ENCODE measurements at places on chromosomes 7 and 10.

GRCh38 chr7:132348341-132348740, 227.9 kb downstream of the PLXNA4 start:
- no peak for DNase-seq

GRCh38 chr10:110151467-110151866, 55.9 kb upstream of the MXI1 start:
- no peak for DNase-seq

DNA sequence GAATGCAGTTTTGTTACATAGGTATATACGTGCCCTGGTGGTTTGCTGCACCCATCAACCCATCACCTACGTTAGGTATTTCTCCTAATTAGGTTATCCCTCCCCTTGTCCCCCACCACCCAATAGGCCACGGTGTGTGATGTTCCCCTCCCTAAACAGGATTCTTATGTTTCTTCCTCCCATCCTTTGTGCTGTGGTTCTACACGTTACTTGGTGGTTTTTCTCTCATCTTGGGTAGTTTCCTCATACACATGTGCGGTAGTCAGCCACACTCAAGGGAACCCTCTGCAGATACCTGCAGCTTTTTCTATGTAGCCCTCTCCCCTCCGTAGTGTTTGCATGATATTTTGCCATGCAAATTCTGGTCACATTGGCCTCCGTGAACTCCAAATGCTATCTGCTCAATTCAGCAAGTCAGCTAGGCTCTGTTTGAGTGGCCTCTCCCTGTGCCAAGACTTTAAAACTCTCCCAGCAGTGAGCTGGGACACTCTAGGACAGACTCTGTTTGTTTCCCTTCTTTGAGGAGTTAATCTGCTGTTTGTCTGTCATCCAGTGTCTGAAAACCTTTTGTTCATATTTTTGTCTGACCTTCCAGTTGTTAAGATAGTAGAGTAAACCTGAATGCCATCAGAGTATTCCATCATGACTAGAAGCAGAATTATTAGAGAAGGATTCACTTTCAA, 41.0 kb downstream of the RABGEF1 start:
- no peak for DNase-seq

DNA sequence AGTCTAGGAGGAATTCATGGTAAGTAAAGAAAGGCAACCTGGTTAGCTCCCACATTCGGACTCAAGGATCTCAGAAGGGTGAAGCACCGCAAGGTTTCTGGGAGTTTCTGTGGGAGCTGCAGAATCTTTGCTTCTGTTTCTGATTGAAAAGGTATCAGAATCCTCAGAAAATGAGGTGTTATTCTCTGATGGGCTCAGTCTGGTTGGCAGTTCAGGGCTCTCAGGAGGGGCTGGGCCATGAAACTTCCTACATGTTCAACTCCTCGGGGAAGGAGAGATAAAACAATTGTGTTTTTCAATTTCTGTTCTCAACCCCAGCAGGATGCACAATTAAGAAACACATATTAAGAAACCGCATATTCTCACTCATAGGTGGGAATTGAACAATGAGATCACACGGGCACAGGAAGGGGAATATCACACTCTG, 9.1 kb downstream of the OR2A7 start:
- no peak for DNase-seq

DNA sequence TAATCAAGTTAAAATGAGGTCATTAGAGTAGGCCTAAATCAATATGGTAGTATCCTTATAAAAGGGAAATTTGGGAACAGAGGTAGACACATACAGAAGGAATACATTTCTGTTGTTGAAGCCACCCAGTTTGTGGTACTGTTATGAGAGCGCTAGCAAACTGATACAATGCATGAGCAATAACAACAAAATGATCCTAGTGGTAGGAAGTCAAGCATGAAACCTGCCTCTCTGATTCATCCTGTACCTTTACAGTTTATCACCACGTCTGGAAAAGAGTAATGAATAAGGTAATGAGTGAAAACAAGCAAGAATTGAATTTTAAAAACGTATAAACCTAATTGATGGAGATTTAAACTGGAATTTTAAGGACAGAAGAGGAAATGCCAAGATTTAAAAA, 217.2 kb downstream of the PCLO start:
- DNase-seq: no peak

GRCh38 chr10:129440247-129440646, 26.8 kb upstream of the MGMT start:
- DNase-seq: no peak

DNA sequence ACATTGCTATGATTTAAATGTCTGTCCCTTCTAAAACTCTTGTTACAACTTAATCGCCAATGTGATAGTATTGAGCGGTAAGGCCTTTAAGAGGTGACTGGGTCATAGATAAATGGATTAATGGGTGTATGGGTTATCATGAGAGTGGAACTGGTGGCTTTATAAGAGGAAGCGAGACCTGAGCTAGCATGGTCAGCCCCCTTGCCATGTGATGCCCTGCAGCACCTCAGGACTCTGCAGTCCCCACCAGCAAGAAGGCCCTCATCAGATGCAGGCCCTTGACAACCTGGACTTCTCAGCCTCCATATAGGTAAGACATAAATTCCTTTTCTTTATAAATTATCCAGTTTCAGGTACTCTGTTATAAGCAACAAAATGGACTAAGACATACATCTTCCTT, 15.6 kb downstream of the PARP12 start:
- DNase-seq: no peak

GRCh38 chr7:70693321-70693685, 438.6 kb upstream of the GALNT17 start:
- no peak for DNase-seq

GRCh38 chr7:31284106-31284505, 56.4 kb downstream of the NEUROD6 start:
- no peak for DNase-seq

- no peak for DNase-seq
Measured at GRCh38 chr7:51455948-51456347, 139.3 kb upstream of the COBL start.

- no peak for DNase-seq
Measured at GRCh38 chr7:46848944-46849343, 733.0 kb downstream of the TNS3 start.

DNA sequence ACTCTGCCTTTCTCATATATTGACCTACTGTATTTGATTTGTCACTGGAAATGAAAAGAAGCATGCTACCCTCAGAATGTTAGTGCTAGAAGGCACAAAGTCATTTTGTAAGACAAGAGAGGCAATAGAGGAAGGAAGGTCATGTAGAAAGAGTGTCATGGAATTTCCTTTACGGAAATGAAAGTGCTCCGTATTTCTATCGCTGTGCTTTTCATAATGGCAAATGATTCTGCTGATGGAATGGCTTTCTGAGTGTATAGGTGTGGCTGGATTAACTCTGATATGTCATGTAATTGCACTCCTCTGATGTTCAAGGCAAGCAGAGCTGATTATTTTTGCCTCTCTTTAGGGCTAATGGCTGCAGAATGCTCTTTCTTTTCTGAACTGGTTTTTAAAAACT, 15.5 kb upstream of the STEAP4 start:
- peak; percentile 26 for DNase-seq

GRCh38 chr10:25828475-25828874, 105.6 kb upstream of the MYO3A start:
- no peak for DNase-seq

- no peak for DNase-seq
Measured at GRCh38 chr7:151993977-151994676, 31.3 kb upstream of the GALNT11 start.

DNA sequence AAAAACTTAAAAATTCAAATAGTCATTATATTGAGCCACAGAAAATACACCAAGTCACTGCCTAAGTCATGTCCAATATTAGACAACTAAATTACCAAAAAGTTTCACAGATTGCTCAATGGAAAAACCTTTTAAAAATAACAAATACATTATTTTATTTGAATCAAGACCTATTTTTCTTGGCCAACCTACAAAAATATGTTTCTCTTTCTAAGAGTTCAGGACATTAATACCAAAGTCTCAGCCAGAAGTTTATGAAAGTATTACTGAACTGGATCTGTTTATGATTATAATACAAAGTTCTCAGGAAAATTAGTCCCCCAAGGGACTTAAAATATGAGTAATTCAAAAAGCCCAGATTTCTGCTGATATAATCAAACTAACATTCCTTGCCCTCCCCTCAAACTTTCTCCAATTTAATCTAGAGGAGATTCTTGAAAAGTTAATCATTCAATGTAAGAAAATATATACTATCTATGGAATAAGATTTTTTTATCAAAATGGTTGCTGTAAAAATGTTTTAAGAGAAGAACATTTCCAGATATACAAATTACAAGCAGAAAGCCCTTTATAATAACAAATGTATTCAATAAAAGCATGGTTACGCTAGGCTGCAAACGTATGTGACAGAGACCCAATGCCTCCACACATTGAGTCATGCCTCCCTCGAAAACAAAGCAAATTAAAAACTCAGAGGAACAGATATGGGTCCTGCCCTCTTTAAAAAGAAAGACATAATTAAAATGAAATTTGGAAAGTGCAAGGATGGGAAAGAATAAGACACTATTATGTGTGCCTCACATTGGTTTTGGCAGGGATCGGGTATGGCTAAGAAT, 381.6 kb downstream of the PARD3 start:
- DNase-seq: no peak

GRCh38 chr7:101162551-101163278, 2.7 kb downstream of the VGF start:
- peak; percentile 70 for DNase-seq

- no peak for DNase-seq
Measured at GRCh38 chr10:57798830-57799229, 468.9 kb downstream of the IPMK start.

DNA sequence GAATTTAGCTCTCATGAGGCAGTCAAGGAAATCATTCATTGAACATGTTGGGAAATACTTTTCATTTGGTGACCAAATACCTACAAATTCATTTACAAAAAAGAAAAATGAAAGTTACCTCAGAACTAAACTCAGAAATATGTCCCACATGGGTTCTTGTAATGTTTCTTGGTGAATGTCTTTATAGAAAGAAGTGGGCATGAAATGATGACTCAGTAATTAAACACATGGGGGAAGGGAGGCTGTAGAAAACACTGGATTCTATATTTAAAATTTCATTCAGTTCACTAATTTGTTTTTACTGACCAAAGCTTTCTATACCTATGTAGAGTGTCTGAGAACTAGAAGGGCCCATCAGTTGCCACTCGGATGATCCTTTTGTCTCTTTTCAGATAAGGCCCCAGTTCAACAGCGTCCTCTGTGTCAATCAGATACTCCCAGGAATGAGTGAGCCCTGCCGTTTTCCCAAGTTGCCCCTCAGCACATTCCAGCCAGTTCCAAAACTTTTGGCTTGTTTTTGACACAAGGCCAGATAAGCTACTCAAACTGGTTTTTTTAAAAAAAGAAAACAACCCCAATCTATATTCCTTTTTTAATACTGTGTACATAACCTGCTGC, 49.3 kb upstream of the AGBL3 start:
- DNase-seq: peak; percentile 40

- no peak for DNase-seq
Measured at GRCh38 chr10:20396701-20397100, 500.4 kb downstream of the NEBL start.

Data from trophoblast cell (in vitro differentiated cells and primary cell).